ENCODE measurements at places on chromosomes 11 and 22.

DNA sequence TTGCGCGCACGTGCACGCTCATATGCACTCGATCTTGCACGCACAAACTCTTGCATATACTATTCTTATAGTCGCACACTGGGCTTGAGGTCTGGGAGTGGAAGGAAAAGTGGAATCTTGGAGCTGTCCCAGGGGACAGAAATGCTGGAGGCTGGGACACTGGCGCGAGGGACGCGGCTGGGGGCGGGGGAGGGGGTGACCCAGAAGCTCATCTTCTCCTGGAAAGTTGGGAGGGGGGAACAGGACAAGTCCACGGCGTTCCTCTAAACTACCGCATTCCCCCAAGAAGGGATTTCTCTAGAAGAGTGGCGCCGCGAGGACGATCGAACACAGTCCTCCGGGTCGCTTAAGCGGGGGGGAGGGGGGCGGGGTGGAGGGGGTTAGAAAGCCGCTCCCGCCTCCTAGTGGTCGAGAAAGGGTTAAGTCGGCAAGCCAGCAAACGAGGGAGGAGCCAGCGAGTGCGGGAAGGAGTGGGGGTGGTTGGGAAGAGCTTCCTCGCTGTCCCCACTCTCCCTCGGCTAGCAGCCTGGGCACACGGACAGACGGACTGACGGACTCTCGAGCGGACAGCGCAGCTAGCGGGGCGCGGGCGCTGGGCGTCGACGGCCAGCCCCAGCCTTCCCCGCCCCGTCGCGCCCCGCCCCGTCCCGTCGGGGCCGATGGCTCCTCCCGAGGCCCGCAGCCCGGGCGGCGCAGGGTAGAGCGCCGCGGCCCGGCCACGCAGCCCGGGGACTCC, at the start of gene RTN4RL2:
Gene RTN4RL2, plus strand, starts transcription at position 507 of the 736 bp plus-strand sequence. CDS start 338 bp downstream, outside the sequence.
- DNase-seq = no peak

DNA sequence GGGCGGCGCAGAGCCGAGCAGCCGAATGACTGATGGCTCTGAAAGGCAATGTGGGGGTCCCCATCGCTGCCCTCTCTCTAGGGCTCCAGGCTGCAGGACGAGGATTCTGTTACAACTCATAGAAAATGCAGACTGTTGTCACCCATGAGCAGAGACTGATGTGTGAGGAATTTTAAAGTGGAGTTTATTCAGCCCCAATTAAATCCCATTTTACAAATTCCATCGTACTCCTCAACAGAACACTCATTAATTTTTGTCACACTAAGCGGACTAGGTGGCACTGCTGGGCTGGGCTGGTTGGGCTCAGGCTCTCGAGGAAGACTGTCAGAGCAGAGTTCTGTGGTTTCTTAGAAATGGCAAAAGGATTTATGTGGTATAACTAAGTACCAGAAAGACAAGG, 102.6 kb upstream of the SPON1 start:
- peak; percentile 57 for DNase-seq

GRCh38 chr11:33317662-33318061, 60.5 kb downstream of the HIPK3 start:
- DNase-seq = no peak

DNA sequence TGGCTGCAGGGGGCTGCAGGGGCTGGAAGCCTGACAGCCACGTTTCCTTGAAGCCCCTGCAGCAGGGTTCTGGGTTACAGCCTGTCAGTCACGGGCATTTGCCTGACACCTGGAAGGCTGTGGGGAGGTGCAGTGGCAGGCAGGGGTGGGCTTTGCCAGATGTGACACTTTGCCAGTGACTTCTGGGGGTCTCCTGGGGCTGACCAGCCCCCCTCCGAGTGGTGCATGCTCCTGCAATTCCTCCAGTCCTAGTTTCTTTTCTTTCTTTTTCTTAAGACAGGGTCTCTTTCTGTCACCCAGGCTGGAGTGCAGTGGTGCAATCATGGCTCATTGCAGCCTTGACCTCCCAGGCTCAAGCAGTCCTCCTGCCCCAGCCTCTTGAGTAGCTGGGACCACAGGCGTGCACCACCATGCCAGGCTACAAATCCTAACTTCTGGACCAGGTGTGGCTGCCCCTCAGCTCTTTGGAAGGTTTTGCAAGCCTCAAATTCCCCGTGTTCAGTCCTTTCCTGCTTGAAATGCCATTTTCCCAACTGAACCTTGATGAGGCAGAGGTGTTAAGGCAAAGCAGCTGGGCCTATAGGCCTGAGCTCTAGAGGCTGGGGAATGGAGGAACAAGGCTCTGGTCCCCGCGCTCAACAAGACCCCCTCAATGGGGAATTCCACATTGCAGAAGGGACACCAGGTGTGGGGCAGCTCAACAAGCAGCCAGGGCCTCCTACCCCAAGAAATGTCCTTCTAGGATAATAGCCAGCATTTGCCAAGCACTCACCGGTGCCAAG, 20.2 kb upstream of the CHKA start:
- DNase-seq = no peak

DNA sequence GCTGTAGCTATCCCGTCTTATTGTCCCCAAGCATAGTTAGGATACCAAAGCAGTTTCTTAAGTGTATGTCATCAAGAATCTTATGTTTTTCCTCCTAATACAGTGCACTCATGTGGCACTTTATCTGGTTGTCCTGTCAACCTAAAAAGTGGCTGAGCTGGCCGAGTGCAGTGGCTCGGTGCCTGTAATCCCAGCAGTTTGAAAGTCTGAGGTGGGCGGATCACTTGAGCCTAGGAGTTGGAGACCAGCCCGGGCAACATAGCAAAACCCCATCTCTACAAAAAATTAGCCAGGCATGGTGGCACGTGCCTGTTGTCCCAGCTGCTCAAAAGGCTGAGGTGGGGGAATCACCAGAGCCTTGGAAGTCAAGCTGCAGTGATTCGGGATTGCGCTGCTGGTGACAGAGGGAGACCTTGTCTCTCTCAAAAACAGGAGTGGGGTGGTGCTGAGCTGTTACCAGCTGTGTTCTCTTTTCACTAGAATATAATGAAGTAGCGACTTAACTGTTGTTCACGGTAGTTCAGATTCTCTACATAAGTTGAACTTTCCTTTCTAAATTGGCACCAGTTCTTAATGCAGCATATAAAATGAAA, 48.1 kb downstream of the EP300 start:
- DNase-seq = no peak

GRCh38 chr11:94295534-94295933, 8.8 kb upstream of the IZUMO1R start:
- no peak for DNase-seq

DNA sequence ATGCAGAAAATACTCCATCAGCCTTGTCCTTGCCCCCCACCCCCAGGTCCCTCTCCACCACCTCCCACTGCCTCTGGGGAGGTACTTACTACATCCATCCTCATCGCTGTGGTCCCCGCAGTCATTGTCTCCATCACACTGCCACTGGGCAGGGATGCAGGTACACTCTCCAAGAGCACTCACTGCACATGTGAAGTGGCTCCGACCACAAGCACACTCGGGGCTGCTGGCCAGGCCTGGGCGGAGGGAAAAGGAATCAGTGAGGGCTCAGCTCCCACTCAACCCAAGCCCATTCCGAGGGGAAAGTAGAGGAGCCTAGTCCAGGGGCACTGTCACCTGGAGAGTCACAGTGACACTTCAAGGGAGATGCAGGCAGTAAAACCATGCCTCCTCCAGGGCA, 15.7 kb downstream of the LRP4 start:
- no peak for DNase-seq

- DNase-seq = no peak
Measured at GRCh38 chr11:79397252-79397651, 43.6 kb downstream of the TENM4 start.

DNA sequence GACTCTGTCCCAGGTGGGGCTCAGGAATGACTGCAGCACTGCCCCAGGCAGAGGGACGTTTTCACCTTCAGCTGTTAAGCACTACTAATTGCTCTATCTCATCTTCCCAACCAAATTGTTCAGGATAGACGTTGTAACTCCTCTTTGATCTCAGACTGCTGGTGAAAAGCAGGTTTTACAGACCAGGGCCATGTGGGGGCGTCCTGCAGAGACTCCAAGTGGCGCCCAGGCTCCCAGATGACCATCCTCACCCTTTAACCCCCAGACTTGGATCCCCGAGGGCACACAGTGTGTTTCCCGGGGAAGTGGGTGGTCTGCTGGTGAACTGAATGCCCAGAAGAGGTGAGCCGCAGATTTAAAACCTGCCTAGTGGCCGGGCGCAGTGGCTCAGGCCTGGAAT, 23.9 kb downstream of the FADD start:
- DNase-seq = no peak

Data from CD4-positive, alpha-beta T cell treated with Interferon alpha-2 for 1 hour (primary cell).